Stimulated activated CD4-positive, alpha-beta T cell treated with anti-CD3 and anti-CD28 coated beads, Interleukin-1b, Interleukin-23, amount 100 ng/mL, for 1 hour (primary cell): ENCODE measurements at places on chromosomes 2 and 18.

GRCh38 chr2:27494284-27494943 lies 586 bp downstream of the FNDC4 start:
- no peak for DNase-seq

DNA sequence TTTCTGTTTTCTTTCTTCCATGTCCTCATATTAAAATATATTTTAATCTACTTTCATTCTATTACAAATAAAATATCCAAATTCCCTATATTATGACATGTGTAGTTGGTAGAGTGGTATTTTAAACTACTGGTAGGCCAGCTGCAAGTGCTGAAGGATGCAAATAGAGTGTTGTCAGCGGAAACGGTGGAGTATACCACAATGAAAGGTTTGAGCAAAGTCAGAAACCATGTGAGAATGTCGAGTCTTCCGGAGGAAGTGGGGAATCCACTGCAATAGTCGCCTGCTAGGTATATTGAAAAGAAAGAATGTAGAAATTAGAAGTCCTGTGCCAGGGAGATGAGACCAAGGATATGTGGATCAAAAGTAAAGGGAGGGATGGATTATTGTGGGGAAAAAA lies 373.9 kb downstream of the DSEL start:
- DNase-seq = no peak

DNA sequence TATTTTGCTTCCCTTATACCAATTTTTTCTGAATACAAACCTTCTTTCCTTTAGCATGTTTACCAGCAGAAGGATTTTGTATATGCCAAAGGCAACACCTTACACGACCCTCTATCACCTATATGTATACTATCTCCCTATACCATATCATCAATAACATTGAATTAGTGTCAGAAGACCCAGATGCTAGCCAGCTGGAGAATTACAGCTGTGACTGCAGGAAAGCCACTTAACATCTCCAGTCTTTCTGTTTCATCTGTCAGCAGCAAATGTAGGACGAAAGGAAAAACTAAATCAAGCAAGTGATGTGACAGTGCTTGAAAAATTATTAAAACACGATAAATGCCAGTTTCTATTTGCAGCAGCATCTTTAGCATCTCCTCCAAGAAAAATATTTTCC lies 193.7 kb downstream of the STK39 start:
- no peak for DNase-seq

- DNase-seq = no peak
Observed at GRCh38 chr2:182541268-182541667, 114.4 kb upstream of the PDE1A start.

- DNase-seq = no peak
Observed at GRCh38 chr2:69660637-69661036, 17.1 kb upstream of the AAK1 start.

GRCh38 chr2:96867756-96868554 lies 1.9 kb downstream of the SEMA4C start:
- no peak for DNase-seq

DNA sequence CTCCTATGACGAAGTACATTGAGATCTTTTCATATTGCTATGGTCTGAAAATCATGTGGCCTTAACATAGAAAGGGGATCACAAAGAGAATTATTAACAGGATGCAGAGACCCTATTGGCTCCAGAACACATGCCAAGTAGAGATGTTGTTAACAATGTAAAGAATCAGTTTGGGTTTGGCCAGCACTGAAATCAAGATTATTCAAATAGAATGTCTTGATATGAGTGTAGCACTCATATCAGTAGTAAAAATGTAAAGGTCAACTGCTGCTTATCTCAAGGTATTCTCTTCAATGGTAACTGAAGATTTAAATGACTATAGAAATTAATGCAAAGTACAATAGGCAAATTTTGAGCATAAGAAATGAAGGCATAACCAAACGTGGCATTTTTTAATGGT lies 262.8 kb downstream of the PTH2R start:
- no peak for DNase-seq

- DNase-seq = no peak
Observed at GRCh38 chr2:3433339-3433699, 53.8 kb downstream of the TRAPPC12 start.

DNA sequence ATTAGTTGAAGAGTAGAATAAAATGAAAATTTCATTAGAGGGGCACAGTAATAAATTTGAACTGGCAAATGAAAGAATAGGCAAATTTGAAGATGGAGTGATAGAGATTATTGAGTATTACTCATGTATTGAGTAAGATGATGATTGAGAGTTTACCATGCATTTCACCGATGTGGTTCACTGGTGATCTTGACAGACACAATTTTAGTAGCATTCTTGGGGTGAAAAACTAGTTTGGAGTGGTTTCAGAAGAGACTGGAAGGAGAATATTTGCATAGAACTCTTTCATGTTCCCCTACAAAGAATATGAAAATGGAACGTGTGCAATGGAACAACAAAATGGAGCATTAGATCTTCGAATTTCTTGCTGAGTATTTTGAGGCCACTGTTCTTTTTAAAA lies 121.4 kb downstream of the ASXL3 start:
- no peak for DNase-seq

- no peak for DNase-seq
Observed at GRCh38 chr2:96693286-96694200, 46.3 kb downstream of the LMAN2L start.

GRCh38 chr2:48677450-48677849 lies 59.8 kb downstream of the GTF2A1L start:
- DNase-seq = no peak

DNA sequence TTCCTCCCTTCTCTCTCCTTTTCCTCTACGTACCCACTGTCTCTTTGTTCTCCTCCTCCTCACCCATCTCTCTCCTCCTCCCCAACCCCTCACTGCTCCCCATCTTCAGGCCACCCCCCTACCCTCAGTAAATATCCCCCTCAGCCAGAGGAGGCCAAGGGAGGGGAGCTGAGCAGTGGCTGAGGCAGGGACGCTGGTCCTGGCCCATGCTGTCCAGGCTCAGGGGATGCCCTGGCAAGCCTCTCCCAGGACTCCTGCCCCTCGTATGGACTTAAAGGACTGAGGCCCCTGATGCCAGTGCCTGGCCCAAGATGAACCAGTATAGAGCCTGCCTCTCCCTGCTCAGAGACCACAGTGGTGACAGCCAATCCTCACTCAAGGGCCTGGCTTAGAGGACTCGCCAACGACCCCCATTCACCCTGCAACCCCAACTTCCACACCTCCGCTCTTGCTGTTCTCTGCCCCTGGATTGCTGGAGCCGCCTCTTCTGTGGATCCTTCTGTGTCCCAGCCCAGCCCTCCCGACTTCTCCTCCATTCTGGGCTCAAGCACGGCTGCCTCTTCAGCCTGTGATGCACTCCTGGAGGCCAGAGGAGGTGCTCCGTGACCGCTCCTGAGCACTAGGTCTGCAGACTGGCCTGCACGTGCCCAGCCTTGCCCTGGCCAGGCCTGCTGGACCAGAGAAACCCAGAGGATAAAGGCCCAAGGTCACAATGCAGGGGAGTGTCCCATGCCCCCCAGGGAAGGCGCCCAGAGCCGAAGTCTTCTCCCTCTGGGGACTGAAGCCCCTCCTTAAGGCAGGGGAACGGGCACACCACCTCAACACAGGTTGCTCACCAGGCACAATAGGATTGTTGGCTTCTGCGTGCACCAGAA lies 9.5 kb upstream of the DUSP2 start:
- DNase-seq = no peak

DNA sequence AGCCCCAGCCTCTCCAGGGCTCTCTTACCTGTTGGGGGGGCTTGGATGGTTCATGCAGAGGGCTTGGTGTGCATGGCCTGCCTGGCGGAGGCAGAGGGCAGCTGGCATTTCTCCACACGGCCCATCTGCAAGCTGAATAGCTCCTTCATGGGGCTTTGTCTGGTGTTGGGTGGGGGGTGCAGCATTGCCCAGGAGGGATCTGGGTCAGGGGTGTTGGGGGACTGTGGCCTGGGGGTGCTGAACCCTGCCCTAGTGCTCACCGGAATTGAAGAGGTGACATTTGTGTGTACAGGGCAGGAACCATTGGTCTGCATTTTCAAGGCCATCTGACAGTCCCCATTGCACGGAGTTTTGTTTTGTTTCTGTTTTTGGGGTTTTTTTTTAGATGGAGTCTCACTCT lies 58.8 kb upstream of the HAAO start:
- no peak for DNase-seq

GRCh38 chr18:48782381-48782861 lies 168.3 kb downstream of the SMAD7 start:
- no peak for DNase-seq

- no peak for DNase-seq
Observed at GRCh38 chr2:127857265-127857808, 618 bp downstream of the POLR2D start.

DNA sequence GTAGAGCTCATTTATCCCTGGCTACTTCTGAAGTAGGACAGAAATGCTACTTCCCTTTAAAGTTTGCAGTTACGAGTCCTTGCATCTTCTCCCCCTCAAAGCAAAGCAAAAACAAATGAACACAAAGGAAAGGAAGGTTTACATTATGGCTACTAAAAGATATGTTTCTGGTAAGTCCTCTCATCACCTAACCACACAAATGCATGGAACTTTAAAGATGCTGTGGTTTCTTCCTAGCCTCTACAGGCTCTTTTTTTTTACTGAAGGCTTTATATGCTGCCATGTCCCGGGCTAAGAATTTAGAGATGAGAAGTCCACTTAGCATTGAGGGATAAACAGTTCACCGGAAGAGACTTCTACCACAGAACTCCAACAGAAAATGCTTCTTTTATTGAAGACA lies 291.2 kb downstream of the SS18 start:
- no peak for DNase-seq

DNA sequence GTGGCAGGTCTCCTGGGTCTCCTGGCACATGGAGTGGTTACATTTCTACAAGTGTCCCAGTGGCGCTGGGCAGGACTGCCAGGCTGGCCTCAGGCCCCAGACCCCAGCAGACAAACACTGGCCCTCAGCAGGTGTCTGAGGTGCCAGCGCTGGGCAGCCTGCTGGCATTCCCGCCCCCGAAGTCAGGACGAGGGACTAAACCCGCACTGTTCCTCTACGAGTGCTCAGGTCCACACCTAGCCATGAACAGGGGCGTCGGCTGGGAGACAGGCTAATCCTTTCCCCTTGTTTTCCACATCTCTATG lies 12.8 kb downstream of the SNED1 start:
- DNase-seq = no peak

DNA sequence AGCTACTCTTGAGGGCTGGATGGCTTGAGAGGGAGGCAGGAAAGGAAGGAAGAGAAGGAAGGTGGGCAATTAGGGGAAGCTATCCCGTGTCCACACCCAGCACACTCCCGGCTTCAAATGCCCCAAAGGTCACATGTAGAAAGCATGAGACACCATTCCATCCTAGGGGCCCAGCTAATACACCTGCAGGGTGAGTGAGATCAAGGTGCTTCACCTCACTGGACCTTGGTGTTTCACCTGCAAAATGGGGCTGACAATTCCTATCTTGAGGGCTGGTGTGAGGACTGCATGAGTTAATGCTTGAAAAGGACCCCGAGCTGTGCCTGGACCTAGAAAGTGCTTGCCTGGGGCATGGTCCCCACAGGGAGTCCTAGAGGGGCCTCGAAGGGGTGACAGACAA lies 50.8 kb upstream of the SMAD7 start:
- no peak for DNase-seq

- DNase-seq = no peak
Observed at GRCh38 chr18:50847192-50847591, 27.4 kb upstream of the MRO start.

DNA sequence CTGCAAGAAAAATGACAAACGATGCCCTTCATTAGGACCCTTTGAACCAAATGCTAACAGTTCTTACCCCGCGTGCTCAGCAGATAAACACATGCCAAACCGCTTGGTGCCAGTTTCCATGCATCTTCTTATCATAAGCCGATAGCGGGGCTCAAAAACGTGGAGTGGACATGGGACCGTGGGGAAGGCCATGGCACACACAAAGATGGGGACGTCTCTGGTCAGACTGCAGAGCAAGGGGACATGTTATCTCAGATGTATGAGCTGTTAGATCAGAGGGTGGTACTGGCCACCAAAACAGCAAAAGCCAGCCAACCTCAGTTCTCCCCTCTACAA lies 28.2 kb downstream of the LONRF2 start:
- no peak for DNase-seq

- no peak for DNase-seq
Observed at GRCh38 chr2:75698918-75699317, 11.8 kb downstream of the GCFC2 start.

GRCh38 chr2:118291251-118291880 lies 203.1 kb downstream of the INSIG2 start:
- no peak for DNase-seq

- no peak for DNase-seq
Observed at GRCh38 chr18:10497206-10497749, 28.5 kb upstream of the NAPG start.

DNA sequence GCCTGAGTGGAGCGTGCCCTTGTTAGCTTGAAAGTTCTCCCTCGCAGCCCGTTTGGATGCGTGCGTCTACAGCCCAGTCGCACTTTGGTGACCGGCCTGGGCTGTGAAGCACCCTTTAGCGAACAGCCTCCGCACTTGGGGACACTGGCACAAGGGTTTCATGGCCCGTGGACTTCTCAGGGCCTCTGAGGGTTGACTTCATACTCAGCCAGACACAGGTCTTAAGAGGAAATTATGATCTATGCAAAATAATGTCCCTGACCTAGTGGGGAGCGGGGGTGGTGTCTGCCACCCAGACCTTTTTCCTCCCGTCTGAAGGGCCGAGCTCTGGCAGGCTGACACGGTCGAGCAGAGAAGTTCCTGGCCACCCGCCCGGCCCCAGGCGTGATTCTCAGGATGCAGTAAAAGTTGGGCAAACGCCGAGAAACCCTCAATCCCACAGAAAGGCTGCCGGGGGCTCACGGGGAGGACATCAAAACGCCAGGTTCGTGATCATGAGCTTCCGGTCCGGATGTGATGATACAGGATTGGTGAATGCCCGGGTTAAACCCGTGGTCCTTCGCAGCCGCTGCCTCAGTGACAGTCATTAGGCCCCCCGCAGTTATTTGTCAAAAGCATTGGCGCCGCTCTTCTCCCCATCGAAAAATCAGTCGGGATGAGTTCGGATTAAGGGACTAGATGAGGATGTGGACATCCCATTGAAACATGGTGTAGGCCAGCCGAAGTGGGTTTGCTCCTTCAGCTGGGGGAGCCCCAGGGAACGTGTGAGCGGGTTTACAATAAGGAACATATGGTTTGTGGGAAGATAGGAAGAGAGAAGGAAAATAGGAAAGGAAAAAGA lies 3.6 kb upstream of the PAX3 start:
- DNase-seq = no peak
